ENCODE measurements at places on chromosomes 5 and 9. TPM values are rescaled to one million over a fixed set of nuclear protein-coding genes. Genes with fewer than 3 reads are reported as not detected.

GRCh38 chr5:90709323-90710155 lies 150.9 kb downstream of the ADGRV1 start:
- no peak overlapping the region for H3K4me3 ChIP-seq
- no peaks in the 10 kb centered on the region for H3K36me3 ChIP-seq
- no peak overlapping the region for H3K27ac ChIP-seq
- no peaks in the 10 kb centered on the region for H3K4me1 ChIP-seq
- H3K27me3 ChIP-seq = no peaks in the 10 kb centered on the region
- no peak for DNase-seq

DNA sequence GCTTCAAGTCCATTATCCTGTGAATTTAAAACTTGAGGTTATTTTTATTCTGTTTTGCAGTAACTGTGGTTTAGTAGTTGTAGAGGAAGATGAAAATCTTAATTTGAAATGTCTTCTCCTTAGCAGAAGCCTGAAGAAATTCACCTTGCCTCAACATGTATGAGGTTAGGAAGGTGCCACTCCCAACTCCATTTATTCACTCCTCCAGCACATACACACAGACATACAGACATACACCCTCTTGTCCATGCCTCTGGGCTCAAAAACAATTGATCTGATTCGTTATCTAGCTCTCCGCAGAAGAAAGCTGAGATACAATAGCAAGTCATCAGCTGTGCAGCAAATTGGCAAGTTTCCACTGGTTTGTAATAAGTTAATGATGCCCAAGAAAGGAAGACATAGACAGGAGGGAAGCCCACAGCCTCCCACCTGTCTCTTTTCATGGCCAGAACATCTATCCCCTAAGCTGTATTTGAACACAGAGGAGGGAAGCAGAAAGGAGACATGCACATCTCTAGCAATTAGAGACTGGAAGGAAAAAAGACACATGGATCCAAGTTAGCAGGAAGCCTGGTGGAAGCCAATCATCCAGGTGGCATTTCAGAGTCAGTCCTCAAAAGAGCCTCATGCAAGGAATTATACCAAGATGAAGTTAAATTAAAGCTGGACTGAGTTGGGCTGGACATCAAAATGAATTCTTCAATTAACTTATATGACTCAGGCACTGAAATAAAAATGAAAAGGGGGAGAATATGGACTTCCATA lies 257.9 kb downstream of the ASTN2 start:
- H3K36me3 ChIP-seq = no peaks in the 10 kb centered on the region
- no peak overlapping the region for H3K27ac ChIP-seq
- DNase-seq = no peak
- no peak overlapping the region for H3K4me3 ChIP-seq
- H3K4me1 ChIP-seq = no peaks in the 10 kb centered on the region

- no peak overlapping the region for H3K27ac ChIP-seq
- H3K4me1 ChIP-seq = peaks cover 1% of the 10 kb centered on the region
- H3K27me3 ChIP-seq = no peaks in the 10 kb centered on the region
- H3K4me3 ChIP-seq = no peak overlapping the region
Measured at GRCh38 chr9:125536167-125536772, 170.7 kb downstream of the MAPKAP1 start.

- H3K36me3 ChIP-seq = no peaks in the 10 kb centered on the region
- H3K4me3 ChIP-seq = no peak overlapping the region
- no peaks in the 10 kb centered on the region for H3K27me3 ChIP-seq
- H3K4me1 ChIP-seq = no peaks in the 10 kb centered on the region
- no peak overlapping the region for H3K27ac ChIP-seq
- DNase-seq = no peak
Measured at GRCh38 chr9:4207123-4207875, 92.6 kb downstream of the GLIS3 start.

GRCh38 chr5:116733991-116734975 lies 159.7 kb upstream of the SEMA6A start:
- H3K4me3 ChIP-seq = no peak overlapping the region
- no peaks in the 10 kb centered on the region for H3K27me3 ChIP-seq
- H3K4me1 ChIP-seq = no peaks in the 10 kb centered on the region
- no peaks in the 10 kb centered on the region for H3K36me3 ChIP-seq

Gene RORB
- total RNA-seq = not detected

Gene PRDM9
- not detected for total RNA-seq
